Colonic mucosa (tissue), 4 donors: ENCODE measurements at places on chromosomes 3 and 15. TPM values are rescaled to one million over a fixed set of nuclear protein-coding genes. Genes with fewer than 3 reads are reported as not detected.

- no peak overlapping the region for H3K27ac ChIP-seq
- DNase-seq = no peak
- H3K36me3 ChIP-seq = no peaks in the 10 kb centered on the region
- H3K27me3 ChIP-seq = no peaks in the 10 kb centered on the region
These were observed 375.5 kb upstream of the CFAP20DC start for GRCh38 chr3:59425371-59425770.

DNA sequence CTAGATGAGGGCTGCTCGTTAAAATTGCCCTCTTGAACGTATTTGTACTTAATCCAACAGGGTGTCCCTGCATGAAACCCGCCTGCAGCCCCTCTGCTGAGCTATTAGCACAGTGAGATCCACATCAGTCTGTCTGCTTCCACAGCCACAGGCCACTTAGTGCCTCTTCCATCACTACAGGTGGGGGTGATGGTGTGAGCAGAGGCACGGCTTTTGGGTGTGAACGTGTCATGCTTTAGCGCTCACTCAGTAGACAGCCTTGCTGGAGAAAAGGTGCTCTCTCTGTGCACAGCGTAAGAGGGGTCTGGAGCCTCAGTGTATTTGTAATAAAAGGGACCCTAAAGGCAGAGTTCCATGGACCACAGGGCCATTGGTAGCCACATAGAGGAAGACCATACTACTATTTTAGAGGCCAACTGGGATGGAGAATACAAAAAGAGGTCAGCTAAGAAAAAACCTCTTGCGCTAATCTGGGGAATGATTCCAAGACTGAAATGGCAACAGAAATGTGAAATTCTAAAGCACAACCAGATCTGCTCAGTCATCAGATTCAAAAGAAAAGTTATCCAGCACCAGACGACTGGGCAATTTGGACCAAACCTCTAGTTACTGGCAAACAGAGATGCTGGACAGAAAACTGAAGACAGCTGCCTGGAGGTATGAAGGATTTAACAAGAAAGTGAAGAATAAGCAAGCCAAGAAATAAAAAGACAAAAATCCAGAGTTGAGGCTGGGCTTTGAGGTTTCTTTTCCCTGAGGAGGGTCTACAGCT lies 120.2 kb downstream of the ATP10A start:
- H3K27ac ChIP-seq = no peak overlapping the region
- no peaks in the 10 kb centered on the region for H3K27me3 ChIP-seq
- DNase-seq = no peak
- H3K4me1 ChIP-seq = no peaks in the 10 kb centered on the region
- H3K36me3 ChIP-seq = no peaks in the 10 kb centered on the region

The HEXA gene
- 67.1 TPM for total RNA-seq

The EIF2A gene
- total RNA-seq = 77.2 TPM

The NOX5 gene
- 0.05 TPM for total RNA-seq

The ACTC1 gene
- total RNA-seq = 4.9 TPM

The LRRC15 gene
- 0.89 TPM for total RNA-seq

DNA sequence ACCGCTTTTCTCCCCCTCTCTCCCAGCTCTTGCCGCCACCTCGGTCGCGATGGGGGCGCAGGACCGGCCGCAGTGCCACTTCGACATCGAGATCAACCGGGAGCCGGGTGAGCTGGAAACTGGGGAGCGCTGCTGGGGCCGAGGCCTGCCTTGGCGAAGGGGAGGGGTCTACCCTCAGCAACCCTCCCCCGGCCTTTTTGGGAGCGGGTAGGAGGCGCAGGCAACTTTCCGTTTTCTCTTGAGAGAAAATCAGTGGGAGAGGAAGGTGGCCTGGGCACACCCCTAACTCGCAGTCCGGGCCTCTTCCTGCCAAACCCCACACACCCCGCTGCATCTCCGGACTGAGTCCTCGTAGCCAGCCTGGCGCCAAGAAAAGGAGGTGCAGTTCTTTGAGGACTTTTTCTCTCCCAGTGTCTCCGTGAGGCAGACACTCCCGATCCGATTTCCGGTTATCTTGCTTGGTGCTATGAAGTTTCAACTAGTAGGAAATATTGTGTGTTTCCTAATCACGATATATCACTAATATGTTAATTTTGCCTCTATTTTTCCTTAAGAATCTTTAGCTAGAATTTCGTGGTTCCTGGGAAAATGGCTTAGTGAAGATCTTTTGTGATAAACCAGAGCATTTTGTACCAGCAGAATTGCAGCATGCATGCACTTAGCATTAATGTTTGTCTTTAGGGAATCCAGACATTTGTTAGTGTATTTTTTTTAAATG lies 631 bp downstream of the NKTR start:
- no peaks in the 10 kb centered on the region for H3K36me3 ChIP-seq
- peak; percentile 67 for DNase-seq
- peak overlapping the region; percentile 81 for H3K4me3 ChIP-seq
- H3K27me3 ChIP-seq = no peaks in the 10 kb centered on the region
- peak overlapping the region; percentile 95 for H3K27ac ChIP-seq
- H3K4me1 ChIP-seq = no peaks in the 10 kb centered on the region

- no peaks in the 10 kb centered on the region for H3K4me1 ChIP-seq
- no peaks in the 10 kb centered on the region for H3K27me3 ChIP-seq
- H3K36me3 ChIP-seq = no peaks in the 10 kb centered on the region
- no peak overlapping the region for H3K4me3 ChIP-seq
- DNase-seq = no peak
These were observed 298.6 kb upstream of the STT3B start for GRCh38 chr3:31234145-31234544.

The ROBO2 gene
- total RNA-seq = 0.74 TPM

The AP3B2 gene
- total RNA-seq = 0.82 TPM

- H3K27ac ChIP-seq = no peak overlapping the region
- H3K4me1 ChIP-seq = no peaks in the 10 kb centered on the region
- H3K27me3 ChIP-seq = no peaks in the 10 kb centered on the region
- no peak overlapping the region for H3K4me3 ChIP-seq
- DNase-seq = no peak
These were observed 393.1 kb downstream of the PLOD2 start for GRCh38 chr3:145767909-145768308.

GRCh38 chr3:168647582-168647981 lies 551.9 kb upstream of the GOLIM4 start:
- no peak overlapping the region for H3K27ac ChIP-seq
- H3K4me1 ChIP-seq = no peaks in the 10 kb centered on the region
- no peak for DNase-seq

DNA sequence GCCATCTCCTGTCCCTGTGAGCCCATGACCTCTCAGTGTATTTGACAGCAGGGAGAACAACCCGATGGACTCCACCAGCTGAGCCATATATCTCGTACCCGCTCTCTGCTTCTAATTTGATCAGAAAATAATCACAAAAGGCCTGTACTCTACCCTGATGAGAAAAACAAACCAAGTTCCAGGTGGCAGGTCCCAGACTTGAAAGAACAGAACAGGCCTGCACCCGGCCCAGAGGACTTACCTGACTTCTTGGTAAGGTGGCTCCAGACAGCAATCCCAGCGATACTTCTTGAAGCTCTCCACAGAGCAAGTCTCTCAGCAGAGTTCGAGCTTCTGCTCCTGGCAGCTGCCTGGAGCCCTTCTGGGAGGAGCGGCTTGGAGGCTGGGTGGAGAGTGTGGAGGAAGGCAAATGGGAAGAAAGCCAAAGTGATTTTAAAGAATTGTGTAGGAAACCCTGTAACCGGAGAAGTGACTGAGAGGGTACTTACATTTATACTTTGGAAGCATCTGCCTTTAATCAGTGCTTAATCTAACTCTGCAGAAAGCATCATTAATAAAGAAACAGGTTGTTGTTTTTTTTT lies 91.6 kb downstream of the SCN11A start:
- no peak overlapping the region for H3K4me3 ChIP-seq
- DNase-seq = no peak

DNA sequence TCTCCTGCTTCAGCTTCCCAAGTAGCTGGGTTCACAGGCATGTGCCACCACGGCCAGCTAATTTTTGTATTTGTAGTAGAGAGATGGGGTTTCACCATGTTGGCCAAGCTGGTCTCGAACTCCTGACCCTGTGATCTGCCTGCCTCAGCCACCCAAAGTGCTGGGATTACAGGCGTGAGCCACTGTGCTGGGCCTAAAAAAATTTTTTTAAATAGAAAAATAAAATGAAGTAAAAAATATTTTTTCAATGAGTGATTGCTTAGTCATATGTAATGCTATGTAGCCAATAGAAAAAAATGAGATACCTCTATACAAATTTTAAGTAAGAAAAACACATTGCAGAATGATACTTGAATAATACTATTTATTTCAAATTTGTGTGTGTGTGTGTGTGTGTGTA lies 27.9 kb upstream of the SLC30A4 start:
- H3K27me3 ChIP-seq = no peaks in the 10 kb centered on the region
- H3K27ac ChIP-seq = no peak overlapping the region
- no peak overlapping the region for H3K4me3 ChIP-seq
- no peak for DNase-seq
- H3K36me3 ChIP-seq = no peaks in the 10 kb centered on the region
- H3K4me1 ChIP-seq = no peaks in the 10 kb centered on the region

The CRTAP gene
- total RNA-seq = 92.7 TPM

DNA sequence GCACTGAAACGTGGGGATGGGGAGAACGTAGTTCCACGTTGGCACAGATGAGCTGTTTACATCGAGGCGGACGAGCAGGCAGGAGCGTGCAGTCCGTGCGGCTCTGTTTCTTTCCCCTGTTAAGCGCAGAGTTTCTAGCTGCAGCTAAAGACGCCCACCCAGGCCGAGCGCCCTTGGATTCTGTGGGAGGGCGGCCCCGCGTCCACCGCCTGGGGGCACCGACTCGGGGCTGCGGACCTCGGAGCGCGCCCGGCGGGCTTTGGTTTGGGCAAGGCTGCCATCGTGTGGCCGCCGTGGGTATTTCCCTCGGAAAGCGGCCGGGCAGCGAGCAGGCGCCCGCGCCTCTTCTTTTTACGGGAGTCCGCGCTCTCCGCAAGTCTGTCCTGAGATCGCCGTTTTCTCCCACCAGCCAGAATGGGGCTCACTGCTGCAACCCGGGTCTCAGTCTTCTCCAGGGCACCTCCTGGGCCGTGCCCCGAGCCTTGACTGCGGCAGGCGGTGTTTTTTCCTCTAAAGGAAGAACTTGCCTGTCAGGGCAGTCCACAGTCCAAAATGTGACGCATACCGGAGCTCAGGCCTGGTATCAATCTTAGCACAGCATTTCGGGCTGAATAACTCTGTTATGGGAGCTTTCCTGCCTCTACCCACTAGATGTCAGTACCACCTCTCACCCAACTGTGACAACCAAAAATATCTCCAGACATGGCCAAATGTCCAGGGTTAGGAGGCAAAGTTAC lies 219.9 kb upstream of the IGF1R start:
- DNase-seq = peak; percentile 73
- H3K4me1 ChIP-seq = no peaks in the 10 kb centered on the region
- peak overlapping the region; percentile 22 for H3K4me3 ChIP-seq
- peaks cover 5% of the 10 kb centered on the region for H3K27me3 ChIP-seq
- no peak overlapping the region for H3K27ac ChIP-seq

The ELP6 gene
- total RNA-seq = 16.1 TPM

The CADPS gene
- total RNA-seq = 2.9 TPM

The TTLL13 gene
- total RNA-seq = 0.35 TPM

DNA sequence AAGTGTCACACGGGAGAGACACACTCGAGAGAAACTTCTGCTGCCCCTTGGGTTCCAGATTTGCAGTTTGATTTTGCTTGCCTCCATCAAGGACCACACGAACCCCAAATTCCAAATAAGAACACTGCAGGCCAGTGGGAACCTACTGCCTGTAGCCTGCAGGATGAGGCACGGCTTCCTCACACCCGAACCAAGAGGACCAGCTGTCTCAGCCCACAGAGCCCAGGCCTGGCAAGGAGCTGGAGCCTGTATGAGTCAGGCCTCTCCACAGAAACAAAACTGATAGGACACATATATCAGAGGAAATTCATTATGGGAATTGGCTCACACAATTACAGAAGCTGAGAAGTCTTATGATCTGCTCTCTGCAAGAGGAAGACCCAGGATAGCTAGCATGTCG lies 188.1 kb upstream of the NSMCE3 start:
- DNase-seq = no peak
- no peak overlapping the region for H3K4me3 ChIP-seq
- H3K27ac ChIP-seq = no peak overlapping the region
- no peaks in the 10 kb centered on the region for H3K27me3 ChIP-seq
- no peaks in the 10 kb centered on the region for H3K4me1 ChIP-seq

DNA sequence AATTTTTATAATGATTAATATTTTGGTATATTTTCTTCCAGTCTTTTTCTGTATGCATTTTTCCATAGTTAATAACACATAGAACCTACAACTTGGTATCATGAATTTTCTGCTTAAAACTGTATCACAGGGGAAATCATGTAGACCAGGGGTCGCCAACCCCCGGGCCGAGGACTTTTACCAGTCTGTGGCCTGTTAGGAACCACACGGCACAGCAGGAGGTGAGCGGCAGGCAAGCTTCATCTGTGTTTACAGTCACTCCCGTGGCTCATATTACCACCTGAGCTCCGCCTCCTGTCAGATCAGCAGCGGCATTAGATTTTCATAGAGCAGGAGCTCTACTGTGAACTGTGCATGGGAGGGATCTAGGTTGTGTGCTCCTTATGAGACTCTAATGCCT lies 54.7 kb downstream of the RPL22L1 start:
- peak; percentile 29 for DNase-seq
- no peaks in the 10 kb centered on the region for H3K27me3 ChIP-seq
- H3K4me1 ChIP-seq = no peaks in the 10 kb centered on the region
- no peak overlapping the region for H3K4me3 ChIP-seq
- no peaks in the 10 kb centered on the region for H3K36me3 ChIP-seq
- no peak overlapping the region for H3K27ac ChIP-seq

DNA sequence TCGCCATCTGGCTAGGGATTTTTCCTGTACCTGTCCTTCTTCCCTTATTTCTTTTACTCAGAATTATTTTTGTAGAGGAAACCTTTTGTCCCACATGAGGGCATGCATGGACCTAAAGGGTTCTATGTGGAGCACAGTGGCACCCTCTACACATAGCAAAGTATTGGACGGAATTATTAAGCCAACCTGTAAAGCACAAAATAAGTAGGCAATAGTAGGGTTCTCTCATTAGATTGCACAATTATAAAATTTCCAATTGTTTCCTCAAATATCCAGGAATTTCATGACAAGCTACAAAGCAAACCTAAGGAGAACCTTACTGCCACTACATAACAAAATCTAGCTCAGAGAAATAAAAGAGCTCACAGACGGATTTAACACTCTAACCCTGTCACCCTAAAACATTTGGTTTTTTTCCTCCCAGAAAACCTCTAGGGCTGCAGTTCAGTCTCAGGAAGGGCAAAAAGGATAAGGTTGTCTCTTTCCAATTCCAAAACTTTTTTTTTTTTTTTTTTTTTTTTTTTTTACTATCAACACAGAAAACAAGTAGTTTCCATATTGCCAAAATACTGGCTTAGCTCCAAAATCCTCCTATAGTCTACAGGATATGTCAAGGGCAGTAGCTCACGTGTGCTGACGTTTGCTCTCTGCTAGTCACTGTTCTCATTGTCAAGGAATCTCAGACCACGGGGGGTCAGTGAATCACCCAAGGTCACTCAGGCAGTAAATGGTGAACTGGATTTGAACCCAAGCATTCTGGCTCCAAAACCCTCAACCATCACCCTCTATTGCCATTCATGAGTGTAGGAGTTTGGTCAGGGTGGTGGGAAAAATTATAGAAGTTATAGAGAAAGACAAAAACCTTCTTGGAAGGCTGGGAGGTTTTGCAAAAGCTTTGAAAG lies 52.3 kb downstream of the NCEH1 start:
- no peaks in the 10 kb centered on the region for H3K4me1 ChIP-seq
- DNase-seq = no peak
- no peaks in the 10 kb centered on the region for H3K27me3 ChIP-seq
- no peak overlapping the region for H3K27ac ChIP-seq
- H3K4me3 ChIP-seq = no peak overlapping the region

The ROPN1 gene
- 1.1 TPM for total RNA-seq

- no peaks in the 10 kb centered on the region for H3K4me1 ChIP-seq
- H3K27me3 ChIP-seq = no peaks in the 10 kb centered on the region
- H3K36me3 ChIP-seq = no peaks in the 10 kb centered on the region
- DNase-seq = no peak
These were observed 119.2 kb downstream of the CORO2B start for GRCh38 chr15:68697711-68698690.

The SNTN gene
- total RNA-seq = not detected

The USF3 gene
- 22.7 TPM for total RNA-seq
